ENCODE measurements at places on chromosomes 7 and 10.

GRCh38 chr7:83362871-83363550, 200.3 kb upstream of the PCLO start:
- no peak for DNase-seq

GRCh38 chr10:110141185-110141584, 66.2 kb upstream of the MXI1 start:
- DNase-seq = no peak

GRCh38 chr7:30238721-30239441, 45.5 kb upstream of the ZNRF2 start:
- DNase-seq = peak; percentile 6

DNA sequence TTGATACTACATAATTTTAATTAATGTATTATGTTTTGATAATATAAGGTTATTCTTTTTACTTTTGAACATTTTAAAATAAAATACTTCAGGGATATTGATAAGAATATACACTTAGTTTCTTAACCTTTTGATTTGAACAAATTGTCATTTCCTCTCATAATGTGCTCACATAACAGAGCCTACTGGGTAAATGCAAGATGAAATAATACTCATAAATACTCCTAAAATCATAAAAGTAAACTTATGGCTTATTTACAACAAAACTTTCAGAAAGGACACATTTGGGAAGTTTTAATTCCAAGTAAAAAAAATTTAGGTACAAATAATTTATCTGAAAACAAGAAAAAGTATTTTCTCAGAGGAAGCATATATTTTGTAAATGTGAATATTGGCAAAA, 101.6 kb upstream of the ABCB5 start:
- no peak for DNase-seq

GRCh38 chr7:108296911-108297310, 159.3 kb downstream of the NRCAM start:
- no peak for DNase-seq

Measured in NCI-H187 (cell line).